Stimulated activated CD8-positive, alpha-beta memory T cell treated with anti-CD3 and anti-CD28 coated beads, Interleukin-15, amount 100 ng/mL, for 24 hours (primary cell): ENCODE measurements at places on chromosomes 2 and 18.

DNA sequence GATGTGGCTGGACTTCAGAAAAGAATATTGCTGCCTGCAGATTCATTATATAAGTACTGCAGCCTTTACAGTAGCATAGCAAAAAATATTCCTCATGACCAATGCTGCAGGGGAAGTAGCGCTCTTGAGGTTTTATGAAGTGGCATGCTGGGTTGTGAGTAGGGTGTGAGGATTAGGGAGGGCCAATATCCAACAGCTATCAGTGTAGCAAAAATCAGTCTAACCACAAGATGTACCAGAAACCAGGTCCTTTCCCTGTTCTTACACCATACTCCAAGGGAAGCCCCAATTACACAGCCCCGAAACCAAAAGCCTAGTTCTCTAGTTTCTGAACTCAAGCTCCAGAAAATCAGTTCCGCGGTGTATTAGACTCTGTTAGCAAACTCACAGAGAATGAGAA lies 1082.2 kb upstream of the DDX18 start:
- DNase-seq, result no peak

- DNase-seq, result no peak
Measured at GRCh38 chr2:191593622-191594385, 84.1 kb upstream of the NABP1 start.

GRCh38 chr18:76958692-76959341 lies 136.5 kb downstream of the ZNF236 start:
- DNase-seq, result no peak

GRCh38 chr18:67362906-67363305 lies 153.6 kb downstream of the DSEL start:
- DNase-seq, result no peak

DNA sequence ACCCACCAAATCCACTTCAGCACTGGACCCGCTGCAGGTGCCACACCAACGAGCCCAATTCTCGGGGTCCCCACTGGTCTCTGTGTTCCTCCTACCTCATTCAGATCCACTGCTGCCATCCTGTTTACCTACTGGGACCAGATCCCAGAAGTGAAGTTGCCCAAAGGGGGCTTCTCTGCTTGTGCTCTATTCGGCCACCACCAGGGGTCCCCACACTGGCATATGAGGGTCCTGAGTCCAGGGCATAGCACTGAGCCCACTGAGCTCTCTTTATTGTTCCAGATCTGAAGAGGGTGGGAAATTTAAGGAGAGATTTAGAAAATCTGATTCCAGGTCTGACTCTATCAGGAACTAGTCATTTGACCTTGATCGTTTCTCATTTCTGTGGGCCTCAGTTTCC lies 2.4 kb downstream of the GPR45 start:
- no peak for DNase-seq

- DNase-seq, result no peak
Measured at GRCh38 chr2:127118038-127118437, 11.1 kb upstream of the BIN1 start.

- no peak for DNase-seq
Measured at GRCh38 chr2:16736633-16737032, 71.0 kb upstream of the CYRIA start.

- DNase-seq, result no peak
Measured at GRCh38 chr2:218262237-218262600, 1.4 kb downstream of the GPBAR1 start.
